AG04450 (cell line): ENCODE measurements at places on chromosomes 3 and 15. TPM values are rescaled to one million over a fixed set of nuclear protein-coding genes. Genes with fewer than 3 reads are reported as not detected.

GRCh38 chr3:98630416-98630815 lies 37.0 kb upstream of the CPOX start:
- DNase-seq, result no peak

DNA sequence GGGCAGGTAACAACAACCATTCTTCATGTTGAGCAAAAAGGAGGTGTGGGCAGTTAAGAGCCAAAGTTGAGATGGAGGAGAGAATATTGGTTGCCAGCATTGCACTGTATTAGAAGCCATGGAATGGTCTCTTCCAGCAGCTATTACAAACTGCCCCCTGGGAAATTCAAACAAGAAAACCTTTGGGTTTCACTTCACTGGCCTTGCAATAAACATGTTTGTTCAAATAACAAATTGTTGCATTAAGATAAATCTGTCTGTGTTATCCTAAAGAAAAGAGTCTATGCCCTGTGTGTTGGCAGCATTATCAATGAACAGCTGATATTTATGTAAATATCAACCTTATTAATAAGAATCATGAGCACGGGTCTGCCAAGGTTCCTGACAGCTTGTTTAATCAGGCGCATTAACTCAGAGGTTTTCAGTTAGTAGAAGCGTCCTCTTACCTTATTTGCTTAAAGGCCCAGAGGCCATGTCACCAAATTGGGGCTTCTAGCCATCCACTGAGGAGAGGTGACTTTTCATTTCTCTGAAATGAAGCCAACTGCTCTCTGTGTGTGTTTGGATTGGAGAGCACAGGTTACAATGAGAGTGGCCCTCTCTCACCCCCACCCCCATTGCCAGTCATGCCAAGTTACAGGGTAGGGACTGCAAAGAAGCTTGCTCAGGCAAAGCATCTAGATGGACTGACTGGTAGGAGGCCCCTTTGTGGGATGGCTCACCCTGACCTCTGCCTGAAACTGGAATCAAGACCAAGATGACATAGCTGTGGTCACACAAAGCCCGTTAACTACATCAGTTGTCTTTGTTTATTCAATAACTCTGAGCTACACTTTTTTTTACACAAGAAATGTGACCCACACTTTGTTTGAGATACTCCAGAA lies 10.5 kb downstream of the FILIP1L start:
- peak; percentile 72 for DNase-seq

DNA sequence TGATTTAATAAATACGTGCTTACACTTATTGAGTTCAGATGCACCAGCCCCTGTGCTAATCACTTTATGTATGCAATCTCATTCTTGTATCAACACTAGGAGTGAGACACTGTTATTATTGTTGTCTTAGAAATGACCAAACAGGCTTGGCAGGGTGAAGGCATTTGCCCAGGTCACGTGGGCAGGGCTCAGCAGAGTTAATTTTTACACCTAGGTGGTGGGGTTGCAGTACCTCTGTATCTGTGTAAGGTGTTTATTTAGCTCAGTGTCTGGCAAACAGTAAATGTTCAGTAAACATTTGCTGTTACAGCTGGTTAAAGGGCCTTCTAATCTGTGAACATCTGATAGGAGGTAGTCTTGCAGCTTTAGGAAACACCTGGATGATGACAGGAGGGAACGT lies 200.0 kb downstream of the CACNA2D3 start:
- DNase-seq, result no peak

- DNase-seq, result no peak
Measured at GRCh38 chr15:85955501-85956391, 123.9 kb upstream of the AGBL1 start.

GRCh38 chr3:129485721-129486663 lies 42.4 kb upstream of the RHO start:
- peak; percentile 71 for DNase-seq

GRCh38 chr15:77816983-77817382 lies 184.3 kb upstream of the LINGO1 start:
- no peak for DNase-seq

Gene ASB14
- not detected in 2 replicates for polyA plus RNA-seq

Gene TGM5
- not detected in 2 replicates for polyA plus RNA-seq

GRCh38 chr15:29322415-29322814 lies 52.8 kb upstream of the NSMCE3 start:
- no peak for DNase-seq

DNA sequence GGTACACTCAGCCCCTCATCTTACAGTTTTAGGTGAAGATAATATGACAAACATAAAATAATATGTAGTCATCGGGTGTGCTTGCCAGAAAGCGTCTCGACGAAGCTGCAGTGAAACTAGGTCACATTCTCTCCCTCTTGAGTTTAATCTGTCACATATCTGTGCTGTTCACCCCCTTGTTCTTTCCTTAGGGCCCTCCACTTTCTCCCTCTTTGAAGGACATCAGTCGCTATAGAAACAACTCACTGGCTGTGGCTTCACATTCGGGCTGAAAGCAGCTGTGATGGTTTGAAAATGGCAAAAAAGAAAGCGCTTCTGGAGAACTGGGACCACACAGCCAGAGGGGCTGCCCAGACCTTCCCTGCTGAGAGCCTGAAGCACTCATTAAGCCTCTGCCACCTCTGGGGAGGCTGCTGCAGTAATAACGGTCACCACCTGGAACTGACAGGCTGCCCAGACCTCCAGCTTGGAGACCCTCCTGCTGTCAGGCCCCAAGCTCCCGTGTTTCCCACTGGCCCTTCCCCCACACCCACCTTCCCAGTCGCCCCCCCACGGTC lies 50.3 kb downstream of the ABTB1 start:
- DNase-seq, result no peak

- DNase-seq, result no peak
Measured at GRCh38 chr3:45088543-45089358, 57.4 kb downstream of the CDCP1 start.

Gene SOX2
- not detected in 2 replicates for polyA plus RNA-seq

Gene NTRK3
- 0.14 and 0.21 TPM in 2 replicates for polyA plus RNA-seq

DNA sequence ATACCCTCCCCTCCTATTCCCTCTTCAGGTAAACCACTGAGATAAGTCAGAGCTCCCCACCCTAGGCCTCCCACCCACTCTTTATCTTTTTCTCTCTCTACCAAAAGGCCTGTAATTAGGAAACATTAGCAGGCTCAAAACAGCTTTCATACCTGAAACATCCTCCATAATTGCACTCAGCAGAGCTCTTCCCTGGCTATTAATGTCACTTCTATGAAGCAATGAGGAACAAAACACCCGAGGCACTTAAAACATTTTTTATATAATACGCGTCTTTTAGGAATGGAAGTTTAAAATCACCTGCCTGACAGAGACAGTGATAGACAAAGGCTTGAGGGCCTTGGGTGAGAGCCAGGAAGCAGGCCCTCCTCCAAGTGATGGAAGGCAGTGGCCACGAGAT lies 138.9 kb downstream of the EPHB1 start:
- no peak for DNase-seq

Gene CYP1A2
- polyA plus RNA-seq, result not detected in 2 replicates

Gene TF
- polyA plus RNA-seq, result 0.07 and 0.15 TPM in 2 replicates

DNA sequence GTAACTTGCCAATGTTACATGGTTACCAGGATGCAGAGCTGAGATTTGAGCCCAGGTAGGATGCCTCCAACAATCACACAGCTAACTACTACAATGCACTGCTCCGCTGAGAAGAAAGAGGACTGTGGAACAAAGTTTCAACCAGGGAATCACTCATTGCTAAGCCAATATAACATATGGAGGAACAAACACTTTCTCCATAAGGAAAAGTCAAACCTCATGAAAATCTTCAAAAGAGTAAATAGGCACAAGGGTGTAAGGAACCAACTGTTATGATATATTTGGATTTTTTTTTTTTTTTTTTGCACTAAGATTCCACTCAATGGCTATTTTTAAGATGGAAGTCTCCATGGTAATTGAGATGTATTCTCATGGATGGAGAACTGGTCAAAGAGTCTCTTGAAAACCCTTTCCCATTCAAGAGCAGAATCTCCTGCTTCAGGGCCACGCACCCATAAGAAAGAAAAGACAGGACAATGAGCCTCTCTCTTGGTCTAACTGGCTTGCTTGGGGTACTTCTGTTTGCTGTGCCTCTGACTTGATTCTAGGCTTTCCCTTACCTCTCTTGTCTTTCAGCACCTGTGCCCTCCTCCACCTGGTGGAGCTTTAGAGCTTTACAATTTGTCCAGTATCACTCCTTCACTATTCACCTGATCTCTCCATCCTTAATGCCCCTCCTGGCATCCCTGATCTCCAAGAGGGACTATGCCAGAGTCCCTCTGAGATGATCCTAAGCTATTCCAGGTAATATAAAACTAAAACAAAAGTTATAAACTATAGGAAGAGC lies 252.8 kb downstream of the NTRK3 start:
- no peak for DNase-seq

DNA sequence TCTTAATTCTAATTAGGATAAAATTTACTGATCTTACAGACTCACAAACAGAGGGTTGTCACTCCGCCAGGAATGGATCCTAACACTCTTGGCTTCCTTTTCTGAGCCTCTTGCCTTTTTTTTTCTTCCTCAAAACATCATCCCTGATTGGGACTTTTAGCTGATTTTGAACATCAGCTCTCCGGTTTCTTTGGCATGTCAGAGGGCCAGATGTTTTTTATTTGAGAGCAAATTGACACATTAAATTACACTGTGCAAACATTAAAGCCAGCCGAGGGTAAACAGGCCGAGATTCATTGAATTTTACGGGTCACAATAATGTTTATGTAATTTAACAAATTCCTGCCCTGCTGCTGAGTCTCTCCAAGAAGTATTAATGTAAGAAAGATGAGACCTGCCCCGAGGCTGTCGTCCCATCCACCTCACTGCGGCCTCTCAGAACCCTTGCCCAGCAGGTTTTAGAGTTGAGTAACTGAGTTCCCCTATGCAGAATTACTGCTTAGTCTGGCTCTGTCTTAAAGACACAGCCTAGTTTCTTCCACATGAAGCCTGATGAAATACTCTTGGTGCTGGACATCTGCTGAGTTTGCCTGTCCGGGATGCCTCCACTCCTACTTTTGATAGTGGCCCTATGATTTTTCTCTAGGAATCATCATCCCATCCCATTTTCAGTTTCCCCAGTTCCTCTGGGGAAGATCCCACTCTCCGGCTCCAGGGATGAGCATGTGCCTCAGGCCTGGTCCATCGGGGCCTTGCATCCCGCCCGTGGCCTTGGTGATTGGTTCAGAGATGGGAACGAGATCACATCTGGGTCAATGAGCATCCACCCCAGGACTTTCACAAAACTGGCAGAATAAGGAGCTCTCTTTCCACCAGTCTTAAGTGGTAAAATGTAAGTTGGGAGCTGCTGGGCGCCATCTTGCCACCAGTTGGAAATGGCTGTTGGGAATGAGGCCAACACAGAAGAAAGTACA lies 226.6 kb upstream of the TLE3 start:
- DNase-seq, result peak; percentile 39

GRCh38 chr15:60937278-60937677 lies 291.8 kb downstream of the RORA start:
- DNase-seq, result no peak
